Right renal pelvis (tissue), 4 donors: ENCODE measurements at places on chromosomes 13 and 19.

GRCh38 chr13:30061217-30061616 is 210.8 kb upstream of the UBL3 start:
- no peak for DNase-seq

GRCh38 chr13:111382877-111383276 is 62.4 kb downstream of the TEX29 start:
- no peak for DNase-seq

DNA sequence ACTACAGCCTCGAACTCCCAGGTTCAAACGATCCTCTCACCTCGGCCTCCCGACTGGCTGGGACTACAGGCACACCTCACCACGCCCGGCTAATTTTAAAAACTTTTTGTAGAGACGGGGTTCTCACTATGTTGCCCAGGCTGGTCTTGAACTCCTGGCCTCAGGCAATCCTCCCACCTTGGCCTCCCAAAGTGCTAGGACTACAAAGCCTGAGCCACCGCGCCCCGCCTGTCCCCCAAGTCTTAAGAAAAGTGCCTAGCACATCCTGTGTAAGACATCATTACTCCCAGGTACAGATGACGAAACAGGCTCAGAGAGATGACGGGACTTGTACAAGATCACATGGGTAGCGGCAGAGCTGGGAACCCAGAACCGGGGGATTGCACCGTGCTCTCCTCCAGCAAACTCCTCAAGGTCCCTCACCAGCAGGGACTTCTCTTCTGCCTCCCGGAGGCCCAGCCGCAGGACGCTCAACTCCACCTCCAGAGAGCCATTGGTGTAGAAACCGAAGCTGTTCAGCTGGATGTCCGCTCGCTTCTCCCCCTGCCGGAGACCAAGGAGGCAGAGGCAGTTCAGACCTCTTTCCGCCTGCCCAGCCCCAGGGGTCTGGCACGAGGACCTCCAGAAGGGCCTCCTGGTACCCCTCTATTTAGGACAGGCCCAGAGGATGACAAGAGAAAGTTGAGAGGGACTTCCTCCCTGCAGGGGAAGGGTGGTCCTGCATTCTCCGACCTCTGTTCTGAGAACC is 1.0 kb downstream of the GPR108 start:
- no peak for DNase-seq

GRCh38 chr13:94586371-94586770 is 9.6 kb downstream of the TGDS start:
- DNase-seq: no peak

- no peak for DNase-seq
Measured at GRCh38 chr13:20624213-20624612, 57.3 kb downstream of the IFT88 start.

- no peak for DNase-seq
Measured at GRCh38 chr13:23243066-23243465, 62.3 kb downstream of the SGCG start.

GRCh38 chr13:94617389-94618000 is 15.8 kb downstream of the GPR180 start:
- no peak for DNase-seq

GRCh38 chr13:57673197-57673596 is 41.7 kb downstream of the PCDH17 start:
- peak; percentile 5 for DNase-seq

DNA sequence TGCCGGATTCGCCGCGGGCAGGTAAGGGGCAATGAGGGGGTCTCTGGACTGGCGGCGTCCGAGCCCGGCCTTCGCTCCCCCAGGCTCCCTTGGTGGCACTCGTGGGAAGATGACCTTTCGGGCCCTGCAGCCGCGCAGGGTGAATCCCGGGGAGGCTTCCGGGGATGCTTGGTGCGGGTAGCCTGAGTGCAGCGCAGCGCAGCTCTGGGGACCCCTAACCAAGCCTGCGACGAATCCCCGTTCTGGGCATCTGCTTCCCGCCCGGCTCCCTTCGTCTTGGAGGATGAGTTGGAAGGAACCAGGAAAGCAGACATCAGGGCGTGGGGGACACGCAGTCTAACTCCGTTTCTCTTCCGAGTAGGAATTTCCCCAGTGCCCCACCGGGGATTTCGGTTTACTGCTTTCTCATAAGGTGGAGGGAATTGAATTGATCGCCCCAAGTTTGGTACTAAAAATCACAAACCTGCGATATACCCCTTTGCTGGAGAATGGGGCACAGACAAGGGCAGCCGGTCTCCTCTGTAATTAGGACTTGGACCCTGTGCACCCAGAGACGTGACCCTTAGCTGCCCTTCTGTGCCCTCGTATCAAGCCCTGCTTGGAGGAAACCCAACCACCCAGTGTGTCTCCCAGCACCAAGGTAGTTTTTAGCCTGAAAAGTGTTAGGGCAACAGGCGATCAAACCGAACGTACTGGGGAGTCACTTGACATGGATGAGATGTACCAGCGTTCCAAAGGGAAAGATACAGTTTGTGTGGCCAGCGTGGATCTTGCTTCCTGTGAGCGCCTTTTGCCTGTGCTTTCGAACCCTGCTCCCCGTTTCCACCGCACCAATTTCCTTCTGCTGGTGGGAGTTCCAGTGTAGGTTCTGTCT is 1.0 kb downstream of the GPC5 start:
- DNase-seq: no peak
